ENCODE measurements at places on chromosomes 1 and 21.

DNA sequence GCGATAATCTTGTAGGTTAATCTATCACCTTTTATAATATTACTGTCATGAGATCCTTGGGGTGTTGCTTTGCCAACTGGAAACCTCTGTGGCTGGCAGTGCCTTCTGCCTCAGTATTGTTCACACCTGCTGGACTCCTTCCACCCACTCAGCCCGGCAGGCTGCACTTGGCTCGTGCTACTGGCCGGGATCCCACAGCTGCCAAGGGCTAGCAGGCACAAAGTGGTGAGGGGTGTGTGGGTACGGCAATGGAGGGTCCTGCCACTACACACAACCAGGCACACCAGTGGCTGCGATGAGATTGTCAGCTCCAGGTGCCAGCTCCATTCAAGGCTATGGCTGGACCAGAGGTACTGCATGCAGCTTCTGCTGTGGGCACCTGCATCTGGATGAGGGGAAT is 191.2 kb upstream of the LYPLAL1 start:
- no peak for DNase-seq

DNA sequence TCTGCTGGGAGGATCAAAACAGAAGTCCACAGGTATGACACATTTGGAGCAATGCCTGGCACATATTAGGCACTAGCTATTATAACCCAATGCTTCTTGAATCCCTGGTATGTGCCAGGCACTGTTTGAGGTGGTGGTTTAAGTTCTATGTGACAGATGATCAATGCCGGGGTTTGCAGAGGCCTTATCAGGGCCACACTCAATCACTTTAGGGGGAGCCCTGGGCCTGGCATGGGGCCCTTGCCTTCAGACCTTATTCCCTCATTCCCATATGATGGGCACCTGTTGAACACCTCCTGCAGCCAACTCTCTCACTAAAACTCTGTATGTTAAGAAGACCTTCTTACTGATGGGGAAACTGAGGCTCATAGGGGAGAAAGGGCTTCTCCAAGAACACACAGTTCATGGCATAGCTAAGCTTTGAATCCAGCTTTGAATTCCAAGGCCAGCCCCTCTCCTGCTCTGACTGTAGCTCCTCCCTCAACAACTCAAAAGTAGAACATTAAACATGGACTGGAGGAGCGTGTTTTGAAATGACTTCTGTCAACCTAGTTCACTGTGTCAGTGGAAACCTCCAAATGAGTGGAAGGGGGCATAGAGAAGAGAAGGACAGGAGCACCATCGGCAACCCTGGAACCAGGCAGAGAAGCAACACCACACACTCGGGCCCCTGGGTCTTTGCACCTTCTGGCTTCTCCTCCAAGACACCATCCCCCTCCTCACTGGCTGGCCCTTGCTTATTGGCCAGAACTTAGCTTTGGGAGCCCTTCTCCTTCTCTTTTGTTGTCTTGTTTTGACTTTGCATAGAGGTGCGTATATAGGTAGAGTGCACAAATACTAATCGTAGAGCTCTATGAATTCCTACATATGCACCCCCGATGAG is 6.6 kb upstream of the IFFO2 start:
- no peak for DNase-seq

GRCh38 chr1:152972196-152972886 is 1.9 kb downstream of the SPRR4 start:
- no peak for DNase-seq

DNA sequence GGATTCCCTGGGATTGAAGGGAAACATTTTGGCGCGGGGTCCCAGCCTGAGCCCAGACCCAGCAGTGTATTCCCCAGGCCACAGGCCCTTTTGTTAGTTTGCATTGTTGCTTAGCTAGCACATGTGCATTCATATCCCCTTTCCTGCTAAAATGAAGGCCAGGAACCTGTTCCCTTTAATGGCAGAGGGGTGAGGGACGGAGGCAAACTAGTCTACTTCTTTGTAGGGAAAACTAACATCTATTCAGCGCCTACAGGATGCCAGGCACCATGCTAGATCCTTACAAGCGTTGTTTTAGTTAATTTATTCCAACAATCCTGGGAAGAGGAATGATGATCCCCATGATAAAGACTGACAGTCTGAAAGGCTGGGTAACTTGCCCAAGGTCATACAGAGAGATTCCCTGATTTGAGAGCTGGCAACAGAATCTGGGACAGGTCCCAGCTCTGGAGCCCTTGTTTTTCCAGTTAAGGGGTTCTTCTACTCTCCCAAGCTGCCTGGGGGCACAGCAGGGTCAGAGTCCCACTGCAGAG is 595 bp upstream of the E2F2 start:
- DNase-seq, result no peak

GRCh38 chr1:12621346-12622335 is 3.6 kb upstream of the DHRS3 start:
- no peak for DNase-seq

- no peak for DNase-seq
Measured at GRCh38 chr21:25791319-25791718, 56.5 kb downstream of the GABPA start.

DNA sequence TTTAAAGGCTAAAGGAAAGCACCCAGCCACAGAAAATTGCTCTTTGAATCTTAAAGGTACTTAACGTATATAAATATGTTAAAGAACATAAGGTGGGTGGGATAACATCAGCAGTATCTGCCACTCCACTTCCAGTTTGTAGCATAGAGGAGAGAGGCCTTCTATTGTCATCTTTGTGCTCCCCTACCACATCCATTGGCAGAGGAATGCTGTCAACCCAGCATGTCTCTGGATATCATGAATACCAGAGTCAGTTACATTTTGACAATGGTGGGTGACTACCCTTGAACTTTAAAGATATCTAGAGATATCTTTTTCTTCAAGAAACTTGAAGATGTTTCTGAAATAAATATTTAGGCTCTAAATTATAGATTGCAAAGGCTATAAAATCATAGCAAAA is 283.2 kb upstream of the LRRC7 start:
- DNase-seq, result no peak

- DNase-seq, result no peak
Measured at GRCh38 chr1:91523482-91523881, 22.8 kb downstream of the CDC7 start.

DNA sequence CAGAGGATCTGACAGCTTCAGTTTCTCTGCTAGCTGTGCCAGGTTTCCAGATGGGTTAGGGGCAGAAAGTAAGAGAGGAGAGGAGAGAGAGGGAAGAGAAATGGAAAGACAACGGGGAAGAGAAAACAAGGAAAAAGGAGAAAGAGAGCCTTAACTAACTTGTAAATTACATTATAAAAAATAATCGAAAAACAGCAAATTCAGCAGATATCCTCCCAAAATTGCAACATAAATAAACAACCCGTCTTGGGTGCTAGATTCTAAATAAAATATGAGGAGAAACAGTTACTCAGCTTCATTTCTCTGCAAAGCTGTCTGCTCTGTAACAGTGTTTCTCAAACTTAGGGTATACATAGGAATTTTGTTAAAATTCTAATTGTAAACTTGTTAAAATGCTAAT is 29.2 kb downstream of the SEC16B start:
- DNase-seq, result no peak

- DNase-seq, result peak; percentile 72
Measured at GRCh38 chr1:68448365-68448764, 1.4 kb downstream of the RPE65 start.

GRCh38 chr1:23425193-23425494 is 596 bp upstream of the TCEA3 start:
- no peak for DNase-seq

DNA sequence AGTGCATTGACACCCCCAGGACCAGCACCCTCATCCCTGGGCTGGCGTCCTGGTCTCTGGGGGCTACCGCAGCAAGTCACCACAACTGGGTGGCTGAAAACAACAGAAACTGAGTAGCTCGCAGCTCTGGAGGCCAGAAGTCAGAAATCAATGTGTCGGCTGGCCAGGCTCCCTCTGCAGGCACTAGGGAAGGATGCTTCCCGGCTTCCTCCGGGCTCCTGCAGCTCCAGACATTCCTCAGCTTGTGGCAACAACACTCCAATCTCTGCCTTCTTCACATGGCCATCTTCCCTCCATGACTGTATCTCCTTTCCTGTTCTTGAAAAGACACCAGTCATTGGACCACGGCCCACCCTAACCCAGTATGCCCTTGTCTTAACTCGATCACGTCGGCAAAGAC is 224.2 kb downstream of the NPHP4 start:
- peak; percentile 80 for DNase-seq

DNA sequence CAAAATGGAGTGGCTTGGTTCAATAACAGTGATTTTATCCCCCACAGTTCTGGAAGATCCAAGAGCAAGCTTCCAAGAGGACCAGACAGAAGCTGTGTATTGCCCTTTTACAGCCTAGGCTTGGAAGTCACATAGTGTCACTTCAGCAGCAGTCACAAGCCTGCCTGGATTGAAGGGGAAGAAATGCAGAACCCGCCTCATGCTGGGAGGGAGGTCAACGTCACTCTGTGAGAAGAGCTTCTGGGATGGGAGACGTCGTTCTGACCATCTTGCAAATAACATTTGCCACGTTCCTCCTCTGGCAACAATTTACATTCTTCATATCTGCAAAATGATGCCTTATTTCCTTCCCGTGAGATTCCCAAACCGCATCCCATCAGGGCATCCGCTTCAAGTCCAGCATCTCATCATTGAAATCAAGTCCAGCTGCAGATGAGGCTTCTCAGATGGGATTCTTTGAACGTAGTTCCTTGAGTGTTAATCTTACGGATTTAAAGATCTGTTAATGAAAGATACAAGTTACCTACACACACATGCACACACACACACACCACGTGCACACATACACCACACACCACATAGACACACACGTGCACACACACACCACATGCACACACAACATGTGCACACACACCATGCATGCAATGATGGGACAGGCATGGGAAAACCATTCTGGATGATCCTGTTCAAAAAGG is 23.9 kb upstream of the KIF1B start:
- no peak for DNase-seq

DNA sequence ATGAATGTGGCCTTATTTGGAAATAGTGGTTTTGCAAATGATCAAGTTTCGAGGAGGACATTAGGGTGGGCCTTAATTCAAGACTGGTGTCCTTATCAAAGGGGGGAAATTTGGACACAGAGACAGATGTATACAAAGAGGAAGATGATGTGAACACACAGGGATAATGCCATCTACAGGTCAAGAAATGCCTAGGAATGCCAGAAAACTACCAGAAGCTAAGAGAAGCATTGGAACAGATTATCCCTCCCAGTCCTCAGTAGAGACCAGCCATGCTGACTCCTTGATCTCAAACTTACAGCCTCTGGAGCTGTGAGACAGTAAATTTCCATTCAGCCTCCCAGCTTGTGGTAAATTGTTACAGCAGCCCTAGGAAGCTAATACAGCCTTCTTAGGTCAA is 151.4 kb downstream of the PTGER3 start:
- peak; percentile 10 for DNase-seq

DNA sequence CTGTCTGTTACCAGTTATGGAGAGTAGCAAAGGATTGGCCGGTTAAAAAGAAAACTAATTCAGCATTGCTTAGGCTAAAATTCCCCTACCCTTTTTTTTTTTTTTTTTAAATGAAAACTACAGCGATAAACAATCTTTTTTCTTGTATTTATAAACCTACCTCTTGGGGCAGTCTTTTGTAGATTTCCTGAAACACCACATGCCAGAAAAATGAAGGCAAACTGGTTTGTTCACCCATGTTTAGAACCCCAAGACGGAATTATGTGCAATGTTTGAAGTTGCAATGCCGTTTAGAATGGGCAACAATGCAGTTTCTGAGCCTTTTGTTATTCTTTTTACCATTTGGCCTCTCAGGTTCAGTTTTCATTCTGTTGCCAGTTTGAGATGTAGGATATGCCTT is 59.1 kb downstream of the PRDM2 start:
- no peak for DNase-seq

DNA sequence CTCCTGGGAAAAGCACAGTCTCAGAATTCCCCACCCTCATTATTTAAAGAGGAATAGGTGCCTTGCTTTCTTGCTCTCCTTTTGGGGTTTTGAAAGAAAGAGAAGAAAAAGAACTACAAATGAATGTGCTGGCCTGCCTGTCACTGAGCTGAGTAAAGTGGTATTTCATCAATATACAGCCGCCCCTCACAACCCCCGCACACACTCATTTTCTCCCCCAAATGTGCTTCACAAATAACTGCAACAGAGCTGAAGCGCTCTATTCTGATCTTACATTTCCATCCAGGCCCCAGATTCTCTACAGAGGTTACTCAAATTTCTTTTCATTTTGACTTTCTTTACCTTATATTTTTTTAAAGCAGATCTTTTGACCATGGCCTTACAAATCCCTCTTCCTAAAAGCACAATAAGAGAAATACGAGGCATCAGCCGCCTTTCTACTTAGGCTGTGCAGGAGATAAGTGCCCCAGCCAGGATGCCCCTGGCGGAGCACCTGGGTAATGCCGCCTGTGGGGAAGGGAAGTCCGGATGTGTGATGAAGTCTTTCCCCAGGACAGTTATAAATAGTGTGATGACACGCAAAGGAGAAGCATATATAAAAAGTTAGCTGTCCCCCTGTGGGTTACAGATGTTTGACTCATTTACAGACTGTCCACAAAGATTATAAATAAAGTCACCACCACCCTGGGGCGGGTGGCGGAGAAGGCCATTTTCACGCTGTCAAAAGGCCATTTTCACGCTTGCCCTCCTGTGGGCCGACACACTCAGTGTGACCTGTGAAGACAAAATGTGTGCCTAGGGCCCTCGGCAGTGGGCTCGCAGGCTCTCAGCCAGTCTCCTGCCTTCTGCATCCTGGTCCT is 6.5 kb downstream of the KCNN3 start:
- DNase-seq, result peak; percentile 88

GRCh38 chr1:206049293-206049692 is 3.7 kb upstream of the RHEX start:
- DNase-seq, result no peak

Data from H7 (cell line).